ENCODE measurements at places on chromosomes 11 and 22. TPM values are rescaled to one million over a fixed set of nuclear protein-coding genes. Genes with fewer than 3 reads are reported as not detected.

- no peak overlapping the region for H3K4me3 ChIP-seq
- DNase-seq, result no peak
- H3K27me3 ChIP-seq, result peaks cover 30% of the 10 kb centered on the region
- H3K4me1 ChIP-seq, result no peaks in the 10 kb centered on the region
Measured at GRCh38 chr11:107733518-107733917, 21.7 kb upstream of the SLN start.

Gene CECR2
- total RNA-seq, result 0.05 TPM

DNA sequence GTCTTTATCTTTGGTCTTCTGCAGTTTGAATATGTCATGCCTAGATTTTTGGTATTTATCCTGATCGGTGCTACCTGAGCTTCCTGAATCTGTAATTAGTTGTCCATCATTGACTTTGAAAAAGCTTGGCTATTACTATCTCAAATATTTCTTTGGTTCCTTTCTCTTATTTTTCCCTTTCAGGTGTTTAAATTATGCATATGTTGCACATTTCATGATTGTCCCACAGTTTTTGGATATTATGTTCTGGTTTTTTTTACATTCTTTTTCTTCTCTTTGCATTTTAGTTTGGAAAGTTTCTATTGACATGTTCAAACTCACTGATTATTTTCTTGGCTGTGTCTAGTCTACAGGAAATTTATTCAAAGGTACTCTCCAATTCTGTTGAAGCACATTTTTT lies 840.3 kb upstream of the LRRC4C start:
- H3K4me3 ChIP-seq, result no peak overlapping the region
- no peaks in the 10 kb centered on the region for H3K36me3 ChIP-seq
- H3K27ac ChIP-seq, result no peak overlapping the region
- no peaks in the 10 kb centered on the region for H3K4me1 ChIP-seq
- no peaks in the 10 kb centered on the region for H3K27me3 ChIP-seq
- no peak for DNase-seq

- H3K27me3 ChIP-seq, result no peaks in the 10 kb centered on the region
- no peaks in the 10 kb centered on the region for H3K36me3 ChIP-seq
Measured at GRCh38 chr11:15947681-15948648, 408.4 kb downstream of the SOX6 start.

Gene SHISAL1
- not detected for total RNA-seq
